ENCODE measurements at places on chromosomes 5 and 9.
A peak's percentile ranks its signal among the peaks of the same experiment; 100 is the strongest.

- no peak for DNase-seq
These were observed 19.8 kb upstream of the ITGA1 start for GRCh38 chr5:52767766-52768480.

- no peak for DNase-seq
These were observed 42.5 kb downstream of the ERGIC1 start for GRCh38 chr5:172876578-172876977.

DNA sequence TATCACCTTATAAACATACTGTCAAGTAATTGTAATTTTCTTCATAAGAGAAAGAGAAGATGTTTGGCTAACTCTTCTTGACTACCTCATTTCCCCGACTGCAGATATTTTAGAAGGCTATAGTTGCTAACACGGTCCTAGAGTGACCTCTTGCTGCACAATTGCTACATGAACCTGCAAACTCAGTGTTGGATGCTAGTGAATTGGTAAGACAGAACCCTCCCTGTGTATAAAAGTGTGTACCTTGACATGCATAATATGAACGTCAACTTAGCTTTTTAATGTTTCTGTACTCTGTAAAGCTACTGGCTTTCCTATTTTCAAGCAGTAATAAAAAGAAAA, 46.7 kb upstream of the CER1 start:
- DNase-seq = peak; percentile 37

DNA sequence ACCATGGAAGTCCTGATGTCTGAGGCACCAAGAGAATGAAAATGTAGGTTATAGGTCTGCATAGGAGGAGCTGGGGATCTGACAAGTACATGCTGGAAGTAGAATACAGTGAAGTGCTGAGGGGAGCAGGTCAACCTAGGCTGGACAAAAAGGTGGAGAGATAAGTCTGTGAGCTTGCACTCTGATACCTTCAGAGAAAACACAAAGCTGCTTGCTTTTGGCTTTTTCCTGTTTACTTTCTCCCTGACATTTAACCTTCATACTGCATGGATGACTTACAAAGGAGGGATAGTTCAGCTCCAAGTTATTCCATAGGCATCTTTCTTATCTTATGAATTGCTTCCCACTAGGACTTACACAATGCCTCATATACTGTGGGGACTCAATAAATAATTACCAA, 256.7 kb upstream of the NREP start:
- DNase-seq = no peak

DNA sequence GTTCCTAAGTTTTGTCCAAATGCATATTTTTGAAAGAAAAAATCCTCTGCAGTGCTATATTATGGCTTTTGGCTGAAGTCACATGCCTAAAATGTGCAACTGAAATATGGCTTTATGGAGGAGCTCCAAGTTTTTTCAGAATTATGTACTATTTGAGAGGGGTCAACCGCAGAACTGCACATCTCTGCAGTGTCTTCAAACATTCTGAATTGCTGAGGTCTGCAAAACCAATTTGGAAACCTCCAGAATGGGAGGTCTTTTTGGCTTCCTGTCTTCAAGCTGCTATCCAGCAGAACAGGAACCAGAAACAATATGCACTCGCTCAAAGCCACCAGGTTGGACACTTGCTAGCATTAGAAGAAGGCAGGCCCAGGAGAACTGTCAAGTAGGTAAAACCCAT, 376.0 kb upstream of the PAPPA start:
- peak; percentile 9 for DNase-seq

- DNase-seq = no peak
These were observed 495.3 kb upstream of the CDH6 start for GRCh38 chr5:30698217-30698616.

- DNase-seq = no peak
These were observed 30.8 kb downstream of the SLC38A9 start for GRCh38 chr5:55681301-55681700.

DNA sequence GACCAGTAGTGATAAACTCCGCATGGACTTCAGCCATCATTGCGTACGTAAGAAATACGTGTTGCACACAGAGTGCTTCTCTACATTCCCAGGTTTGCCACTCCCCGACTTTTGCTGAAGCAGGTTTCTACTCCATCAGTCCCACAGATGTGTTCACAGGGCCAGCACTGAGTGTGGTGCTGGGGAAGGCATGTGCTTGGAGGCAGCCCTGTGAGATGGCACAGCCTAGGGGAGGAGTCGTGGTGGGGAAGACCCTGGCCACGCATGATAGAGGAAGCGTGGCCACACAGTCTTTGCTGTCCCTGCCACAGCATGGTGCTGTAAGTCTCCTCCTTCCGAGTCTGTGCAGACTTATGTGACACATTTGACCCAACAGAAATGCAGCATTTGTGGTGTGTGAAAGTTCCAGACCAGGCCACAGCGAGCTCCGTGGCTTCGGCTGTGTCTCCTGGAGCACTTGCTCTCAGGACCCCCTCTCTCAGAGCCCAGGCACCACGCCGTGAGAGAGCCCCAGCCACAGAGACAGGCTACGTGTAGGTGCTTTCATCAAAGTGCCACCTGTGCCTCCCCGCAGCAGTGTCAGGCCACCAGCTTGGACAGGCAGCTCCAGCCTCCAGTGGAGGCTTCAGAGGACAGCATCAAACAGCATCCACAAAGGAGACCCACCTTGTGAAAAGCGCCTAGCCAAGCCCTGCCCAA, 197.8 kb downstream of the AUH start:
- DNase-seq = no peak

DNA sequence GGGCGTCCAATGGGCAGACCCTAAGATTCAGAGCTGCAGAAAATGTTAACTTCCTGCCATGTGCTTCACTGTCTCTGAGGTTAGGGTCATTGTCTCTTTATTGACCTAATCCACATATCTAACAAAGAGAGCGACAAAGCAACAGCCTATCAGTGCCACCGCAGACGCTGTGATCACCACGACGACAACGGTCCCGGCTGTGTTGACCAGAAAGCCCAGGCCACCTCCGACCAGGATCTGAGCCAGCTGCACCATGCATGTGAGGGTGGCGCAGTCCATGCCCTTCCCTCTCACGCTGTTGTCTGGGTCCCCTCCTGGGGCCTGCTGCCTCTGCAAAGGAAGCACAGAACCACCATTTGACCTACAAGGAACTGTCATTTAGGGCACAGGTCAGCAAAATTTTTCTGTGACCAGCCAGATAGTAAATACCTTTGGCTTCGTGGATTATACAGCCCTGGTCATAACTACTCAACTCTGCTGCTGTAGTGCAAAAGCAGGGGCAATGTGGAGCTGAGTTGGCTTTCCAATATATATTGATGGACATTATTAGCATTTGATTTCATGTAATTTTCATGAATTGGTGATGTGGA, 8.5 kb downstream of the RXFP3 start:
- no peak for DNase-seq

GRCh38 chr5:170471551-170472178, 32.2 kb upstream of the KCNIP1 start:
- DNase-seq = no peak

DNA sequence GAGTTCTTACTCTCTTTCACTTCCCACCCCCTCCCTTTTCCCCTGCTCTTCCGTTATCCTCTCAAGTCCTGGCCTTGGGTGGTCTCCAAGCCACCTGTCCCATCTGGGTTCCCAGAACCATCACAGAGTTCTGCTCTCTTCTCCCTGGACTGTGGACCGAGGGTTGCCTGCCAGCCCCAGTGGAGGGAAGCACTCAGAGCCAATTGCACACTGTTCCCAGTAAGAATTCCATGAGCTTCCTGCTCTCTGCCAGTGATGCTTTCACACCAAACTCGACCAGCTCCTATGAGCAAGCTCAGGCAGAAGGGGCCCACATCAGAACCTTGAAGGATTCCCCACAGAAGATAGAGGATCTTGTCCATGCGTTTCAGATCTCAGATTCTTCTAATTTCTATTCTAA, 20.1 kb upstream of the AFAP1L1 start:
- DNase-seq = no peak

- no peak for DNase-seq
These were observed 25.8 kb downstream of the KLHL3 start for GRCh38 chr5:137710086-137710485.

- DNase-seq = no peak
These were observed 493.4 kb upstream of the COX7C start for GRCh38 chr5:86124333-86124732.

GRCh38 chr5:168661593-168662485, 82.7 kb upstream of the PANK3 start:
- no peak for DNase-seq

DNA sequence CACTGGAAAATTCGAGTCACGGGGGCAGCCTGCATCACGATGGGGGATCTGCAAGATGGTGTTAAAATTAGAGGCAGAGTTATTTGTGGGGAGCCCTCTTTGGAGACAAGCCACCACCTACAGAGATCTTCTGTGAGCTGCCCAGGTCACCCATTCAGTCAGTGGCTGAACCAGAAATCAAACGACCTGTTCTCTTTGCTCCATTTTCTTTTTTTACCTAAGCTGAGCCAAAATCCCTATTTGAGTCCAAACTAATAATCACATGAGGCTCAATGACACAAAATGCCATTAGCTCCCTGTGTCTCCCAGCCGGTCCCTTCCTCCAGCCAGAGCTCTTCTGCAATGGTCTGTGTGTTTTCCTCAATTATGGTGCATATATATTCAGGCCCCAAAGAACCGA, 394.2 kb downstream of the AGTPBP1 start:
- DNase-seq = no peak

- peak; percentile 58 for DNase-seq
These were observed 488.0 kb upstream of the CDH18 start for GRCh38 chr5:20476016-20476415.

- DNase-seq = no peak
These were observed 21.1 kb downstream of the CLPTM1L start for GRCh38 chr5:1323803-1324173.

DNA sequence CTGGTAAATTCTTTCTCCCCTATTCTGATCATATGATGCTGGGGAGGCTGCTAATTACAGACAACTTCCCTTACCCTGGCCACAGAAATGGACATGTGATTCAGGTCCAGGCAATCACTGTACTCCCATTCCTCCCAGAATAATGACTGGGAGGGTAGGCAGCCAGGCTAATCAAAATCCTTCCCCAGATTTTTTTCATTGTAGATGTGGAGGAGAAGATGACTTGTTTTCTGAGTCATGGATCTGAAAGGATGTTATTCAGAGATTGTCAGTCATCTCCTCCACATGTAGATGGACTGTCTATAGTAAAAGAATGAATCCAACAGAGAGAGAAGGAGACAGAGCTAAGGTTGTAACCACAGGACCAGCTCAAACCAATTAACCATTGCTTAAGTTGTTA, 123.9 kb upstream of the PUM3 start:
- DNase-seq = no peak

- no peak for DNase-seq
These were observed 53.6 kb downstream of the PDCD1LG2 start for GRCh38 chr9:5563886-5564285.

DNA sequence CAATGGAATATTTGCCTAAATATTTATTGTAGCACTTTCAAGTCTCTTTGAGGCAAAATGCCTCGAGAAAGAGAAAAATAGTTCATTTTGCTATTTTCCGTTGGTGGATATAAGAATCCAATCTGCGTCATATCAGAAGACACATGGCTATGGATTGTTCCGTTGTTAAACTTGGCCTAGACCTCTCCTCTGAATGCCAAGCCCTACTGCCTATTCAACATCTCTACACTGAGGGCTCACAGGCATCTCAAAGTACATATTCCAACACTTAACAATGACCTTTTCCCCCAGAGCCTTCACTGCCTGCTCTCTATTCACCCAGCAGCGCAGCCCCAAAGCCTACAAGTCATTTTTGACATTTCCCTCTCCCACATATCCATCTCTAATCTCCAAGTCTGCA, 350.1 kb downstream of the GLIS3 start:
- DNase-seq = no peak

DNA sequence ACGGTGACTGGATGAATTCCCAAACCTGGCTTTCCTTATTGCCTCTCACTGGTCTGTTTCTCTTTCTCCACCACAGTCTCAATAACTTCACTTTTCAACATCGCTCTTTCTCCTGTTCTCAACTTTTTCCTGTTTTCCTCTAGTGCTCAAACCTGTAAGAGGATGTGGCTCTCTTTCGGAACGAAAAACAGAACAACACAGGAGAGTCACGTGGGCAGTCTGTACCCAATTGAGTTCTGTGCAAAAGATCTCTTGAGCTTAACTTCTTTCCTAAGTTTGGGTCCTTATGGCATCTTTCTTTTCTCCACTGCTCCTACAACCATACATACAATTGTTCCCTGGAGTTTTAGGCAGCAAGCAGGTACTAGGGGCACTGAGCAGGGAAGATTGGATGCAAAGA, 8.9 kb downstream of the HAVCR1 start:
- no peak for DNase-seq

- no peak for DNase-seq
These were observed 395.0 kb upstream of the SMARCA2 start for GRCh38 chr9:1619915-1620710.

GRCh38 chr9:134818000-134818568, 62.5 kb upstream of the FCN2 start:
- no peak for DNase-seq

GRCh38 chr5:25707093-25707492, 1062.3 kb upstream of the CDH10 start:
- no peak for DNase-seq

DNA sequence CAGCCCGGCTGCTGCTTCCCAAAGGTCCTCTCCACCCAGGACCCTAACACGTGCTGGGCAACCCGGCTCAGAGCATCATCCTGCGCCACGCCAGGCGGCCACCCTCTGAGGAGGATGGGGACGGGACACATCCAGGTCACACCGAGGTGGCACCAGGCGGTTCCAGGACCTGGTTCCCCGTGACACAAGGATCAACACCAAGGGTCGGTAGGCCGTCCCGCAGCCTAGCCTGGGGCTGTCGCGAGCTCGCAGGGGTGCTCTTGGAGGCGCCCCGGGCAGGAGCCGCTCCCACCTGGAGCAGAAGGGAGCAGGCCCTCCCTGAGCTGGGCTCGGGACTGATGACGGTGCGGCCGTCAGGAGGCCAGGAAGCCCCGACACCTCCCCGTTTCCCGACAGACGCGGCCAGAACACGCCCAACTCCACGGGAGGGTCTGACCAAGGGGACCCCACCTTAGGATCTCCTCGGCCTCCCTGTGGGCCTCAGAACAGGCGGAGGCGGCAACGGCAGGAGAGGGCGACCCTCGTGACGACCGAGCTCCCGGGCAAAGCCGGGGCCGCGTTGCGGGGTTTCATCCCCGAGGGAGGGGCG, 6.3 kb downstream of the EXD3 start:
- DNase-seq = no peak

- peak; percentile 40 for DNase-seq
These were observed 661 bp downstream of the NSMF start for GRCh38 chr9:137458194-137459151.

DNA sequence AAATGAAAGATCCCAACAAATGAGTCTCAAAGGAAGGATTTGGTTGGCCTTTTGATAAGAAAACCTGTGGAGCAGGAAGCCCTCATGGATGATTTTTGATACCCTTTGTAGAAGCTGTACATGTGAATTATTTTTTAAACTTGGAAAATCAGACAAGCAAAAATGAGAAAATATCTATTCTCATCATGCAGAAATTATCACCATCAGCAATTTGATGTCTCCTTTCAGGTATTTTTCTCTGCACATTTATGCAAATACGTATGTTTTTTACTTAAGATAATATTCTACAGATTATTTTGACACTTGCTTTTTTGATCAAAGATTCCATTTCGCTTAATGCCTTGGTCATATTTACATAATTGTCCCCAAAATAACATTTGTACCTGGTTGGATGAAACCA, 7.2 kb downstream of the BTNL9 start:
- DNase-seq = no peak

Data from astrocyte of the spinal cord (primary cell).